Skeletal muscle cell (primary cell): ENCODE measurements at places on chromosomes 4 and X.

DNA sequence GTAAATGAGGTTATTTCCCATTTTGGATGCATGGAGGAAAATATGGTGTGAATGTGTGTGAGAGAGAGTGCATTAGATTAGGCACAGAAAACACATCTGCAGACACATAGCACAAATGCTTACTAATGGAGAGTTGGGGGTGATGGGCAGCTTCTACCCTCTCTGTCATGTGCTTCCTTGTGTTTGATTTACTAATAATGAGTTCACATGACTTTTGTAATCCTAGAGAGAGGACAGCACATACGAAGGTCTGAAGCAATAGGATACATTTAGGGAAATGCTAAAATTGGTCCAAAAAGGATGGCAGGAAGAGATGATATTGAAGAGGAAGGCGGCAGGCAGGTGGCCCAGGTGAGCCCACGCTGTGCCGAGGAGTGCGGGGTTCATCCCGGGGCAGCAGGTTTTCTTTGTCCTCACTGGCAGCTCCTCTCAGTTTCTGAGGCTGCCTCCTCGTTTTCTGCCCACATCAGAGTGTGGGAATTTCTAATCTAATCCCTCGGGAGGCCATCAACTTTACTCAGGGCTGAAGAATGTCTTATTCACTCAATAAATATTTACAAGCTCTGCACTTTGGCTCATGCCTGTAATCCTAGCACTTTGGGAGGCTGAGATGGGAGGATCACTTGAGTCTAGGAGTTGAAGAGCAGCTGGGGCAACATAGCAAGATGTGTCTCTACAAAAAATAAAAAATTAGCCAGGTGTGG lies 15.9 kb upstream of the MAP9 start:
- DNase-seq, result peak; percentile 61

DNA sequence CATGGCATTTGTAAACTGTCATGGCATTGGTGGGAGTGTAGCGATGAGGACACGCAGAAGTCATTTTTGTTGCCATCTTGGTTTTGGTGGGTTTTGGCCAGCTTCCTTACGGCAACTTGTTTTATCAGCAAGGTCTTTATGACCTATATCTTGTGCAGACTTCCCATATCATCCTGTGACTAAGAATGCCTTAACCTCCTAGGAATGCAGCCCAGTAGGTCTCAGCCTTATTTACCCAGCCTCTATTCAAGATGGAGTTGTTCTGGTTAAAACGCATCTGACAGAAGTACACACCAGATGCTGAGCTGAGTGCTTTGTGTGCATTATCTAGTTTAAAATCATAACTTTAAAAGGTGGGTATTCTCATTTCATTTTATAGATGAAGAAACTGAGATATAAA lies 268.8 kb upstream of the GALNT7 start:
- DNase-seq, result no peak

DNA sequence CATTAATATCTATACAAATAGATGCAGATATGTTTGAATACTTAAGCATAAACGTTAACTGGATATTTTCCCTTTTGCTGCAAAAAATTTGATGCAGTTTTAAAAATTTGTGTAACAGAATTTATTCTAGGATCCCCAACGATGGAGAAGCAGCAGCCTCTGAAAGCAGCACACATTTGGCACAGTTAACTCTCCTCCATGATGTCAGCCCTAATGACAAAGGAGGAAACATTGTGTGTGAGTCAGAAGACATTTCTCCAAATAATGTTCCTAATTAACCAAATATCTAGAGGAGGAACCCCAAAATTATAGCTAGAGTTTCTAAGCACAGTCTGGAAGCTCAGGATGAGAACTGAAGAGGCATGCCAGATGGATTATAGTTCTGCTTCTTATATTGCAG lies 281.9 kb upstream of the MAD2L1 start:
- no peak for DNase-seq

- DNase-seq, result no peak
Observed at GRCh38 chrX:103806862-103807474, 25.1 kb downstream of the RAB9B start.
